OCI-M1 (cell line): ENCODE measurements at places on chromosomes 13 and 19.

DNA sequence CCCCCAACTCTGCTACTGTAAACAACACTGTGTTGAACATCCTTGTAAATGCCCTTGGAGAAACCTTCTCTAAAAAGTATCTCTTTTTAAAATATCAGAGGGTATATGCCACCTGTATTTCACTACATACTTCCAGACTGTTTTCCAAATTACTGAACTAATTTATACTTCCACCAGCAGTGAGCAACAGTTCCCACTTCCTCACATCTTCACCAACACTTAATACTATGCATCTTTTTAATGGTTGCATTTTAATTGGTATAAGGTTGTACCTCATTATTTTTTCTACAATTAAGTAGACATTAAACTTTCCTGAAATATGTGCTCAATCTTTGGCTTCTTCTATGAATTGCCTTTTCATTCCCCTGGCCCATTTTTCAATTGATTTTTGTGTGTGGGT is 21.8 kb downstream of the CLEC4M start:
- no peak for DNase-seq

DNA sequence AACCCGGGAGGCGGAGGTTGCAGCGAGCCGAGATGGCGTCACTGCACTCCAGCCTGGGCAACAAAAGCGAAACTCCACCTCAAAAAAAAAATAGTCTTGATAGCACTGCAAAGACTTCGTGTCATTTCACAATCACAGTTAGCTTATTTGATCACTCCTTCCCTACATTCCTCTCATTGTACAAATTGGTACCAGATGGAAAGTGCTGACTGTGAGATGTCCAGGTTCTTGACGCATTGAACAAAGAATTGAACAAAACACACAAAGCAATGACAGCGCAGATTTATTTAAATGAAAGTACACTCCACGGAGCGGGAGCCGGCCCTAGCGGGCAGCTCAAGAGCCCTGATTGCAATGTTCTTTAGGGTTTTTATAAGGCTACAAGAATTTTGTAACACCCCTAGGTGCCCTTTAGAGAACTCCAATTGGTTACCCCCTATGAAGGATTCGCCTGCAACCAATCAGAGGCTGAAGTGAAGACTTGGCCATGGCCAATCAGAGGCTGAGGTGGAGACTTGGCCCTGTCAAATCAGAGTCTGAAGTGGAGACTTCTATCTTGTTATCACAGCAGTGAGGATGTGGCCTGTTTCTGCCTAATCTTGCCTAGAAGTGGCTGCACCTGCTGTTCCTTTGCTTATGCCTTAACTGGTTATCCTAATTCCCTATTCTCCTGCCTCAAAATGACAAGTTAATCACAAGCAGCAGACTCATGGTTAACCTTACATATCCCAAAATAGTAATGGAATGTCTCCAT is 16.7 kb downstream of the ZNF556 start:
- peak; percentile 13 for DNase-seq

GRCh38 chr19:42125536-42125935 is 6.7 kb downstream of the POU2F2 start:
- DNase-seq = no peak

- no peak for DNase-seq
Measured at GRCh38 chr13:97879646-97880310, 73.7 kb upstream of the IPO5 start.

- DNase-seq = peak; percentile 47
Measured at GRCh38 chr13:111474136-111475002, 153.9 kb downstream of the TEX29 start.

- DNase-seq = no peak
Measured at GRCh38 chr13:21005193-21005592, 56.2 kb downstream of the LATS2 start.

GRCh38 chr19:30799865-30800755 is 427.9 kb downstream of the ZNF536 start:
- DNase-seq = peak; percentile 36

- no peak for DNase-seq
Measured at GRCh38 chr13:48185018-48185417, 48.0 kb upstream of the ITM2B start.

GRCh38 chr13:24270639-24271141 is 38.7 kb upstream of the C1QTNF9 start:
- DNase-seq = peak; percentile 78

GRCh38 chr13:95406176-95406575 is 104.9 kb upstream of the ABCC4 start:
- no peak for DNase-seq

DNA sequence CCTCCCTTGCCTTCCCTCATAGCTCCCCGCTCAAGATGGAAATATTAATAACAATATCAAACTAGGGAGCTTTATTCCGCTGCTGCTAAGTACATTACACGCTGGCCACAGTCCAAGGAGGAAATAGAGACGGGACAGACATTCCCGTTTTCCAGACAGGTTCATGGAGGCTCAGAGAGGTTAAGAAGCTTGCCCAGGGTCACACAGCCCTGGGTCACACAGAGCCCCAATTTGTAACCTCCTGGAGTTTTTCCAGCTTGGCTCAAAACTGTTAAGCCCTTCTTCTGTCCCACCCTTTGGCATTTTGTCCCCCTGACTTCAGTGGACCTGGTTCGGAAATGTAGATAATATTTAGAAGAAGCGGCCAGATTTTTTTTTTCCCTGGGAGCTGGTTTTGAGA is 2.0 kb downstream of the BICRA start:
- DNase-seq = no peak

GRCh38 chr19:55384131-55384919 is at the start of gene TMEM238:
Gene TMEM238 (minus strand): TSS chr19:55384292. CDS start chr19:55384259, 33 bp downstream.
- DNase-seq = peak; percentile 64

- DNase-seq = peak; percentile 69
Measured at GRCh38 chr19:8552810-8553209, 24.4 kb downstream of the MYO1F start.

DNA sequence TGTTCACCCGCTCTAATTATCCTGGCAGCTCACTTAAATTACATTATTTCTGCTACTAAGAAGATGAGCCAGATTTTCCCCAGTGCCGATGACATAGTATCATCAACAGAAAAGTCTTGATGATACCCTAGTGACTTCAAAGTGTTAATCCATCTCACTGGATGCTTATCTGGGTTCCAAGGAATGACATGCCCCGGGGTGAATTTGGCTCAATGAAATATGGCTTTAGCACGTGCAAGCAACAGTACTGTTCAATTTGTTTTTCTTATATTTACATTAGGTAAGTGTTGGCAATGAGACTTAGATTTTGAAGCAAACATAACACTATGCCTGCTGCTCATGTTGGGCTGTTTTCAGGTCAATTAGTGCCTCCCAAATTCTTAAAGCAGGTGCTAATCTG is 548.2 kb upstream of the SLITRK1 start:
- no peak for DNase-seq

GRCh38 chr13:88919970-88920628 is 1248.9 kb downstream of the SLITRK5 start:
- peak; percentile 43 for DNase-seq

- DNase-seq = no peak
Measured at GRCh38 chr13:98917116-98917515, 60.7 kb downstream of the DOCK9 start.

DNA sequence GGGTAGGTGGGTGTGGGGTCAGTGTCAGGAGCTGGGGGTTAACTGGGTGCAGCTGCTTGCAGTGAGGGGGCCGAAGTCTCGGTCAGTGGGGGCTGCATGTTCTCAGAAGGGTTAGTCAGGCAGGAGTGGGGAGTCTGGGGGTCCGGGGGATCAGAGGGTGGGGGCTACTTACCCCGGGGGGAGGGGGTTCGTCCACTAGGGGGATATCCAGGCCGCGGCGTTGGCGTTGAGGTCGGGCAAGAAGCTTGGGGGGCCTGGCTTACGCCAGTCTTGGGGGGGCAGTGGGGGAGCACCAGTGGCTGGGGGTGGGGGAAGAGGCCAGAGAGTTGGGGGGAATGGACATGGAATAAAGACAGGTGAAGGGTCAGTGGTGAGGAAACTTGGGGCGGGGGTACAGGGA is 9.1 kb downstream of the KCNC3 start:
- no peak for DNase-seq

GRCh38 chr19:4717191-4717965 is 6.3 kb downstream of the DPP9 start:
- DNase-seq = no peak

DNA sequence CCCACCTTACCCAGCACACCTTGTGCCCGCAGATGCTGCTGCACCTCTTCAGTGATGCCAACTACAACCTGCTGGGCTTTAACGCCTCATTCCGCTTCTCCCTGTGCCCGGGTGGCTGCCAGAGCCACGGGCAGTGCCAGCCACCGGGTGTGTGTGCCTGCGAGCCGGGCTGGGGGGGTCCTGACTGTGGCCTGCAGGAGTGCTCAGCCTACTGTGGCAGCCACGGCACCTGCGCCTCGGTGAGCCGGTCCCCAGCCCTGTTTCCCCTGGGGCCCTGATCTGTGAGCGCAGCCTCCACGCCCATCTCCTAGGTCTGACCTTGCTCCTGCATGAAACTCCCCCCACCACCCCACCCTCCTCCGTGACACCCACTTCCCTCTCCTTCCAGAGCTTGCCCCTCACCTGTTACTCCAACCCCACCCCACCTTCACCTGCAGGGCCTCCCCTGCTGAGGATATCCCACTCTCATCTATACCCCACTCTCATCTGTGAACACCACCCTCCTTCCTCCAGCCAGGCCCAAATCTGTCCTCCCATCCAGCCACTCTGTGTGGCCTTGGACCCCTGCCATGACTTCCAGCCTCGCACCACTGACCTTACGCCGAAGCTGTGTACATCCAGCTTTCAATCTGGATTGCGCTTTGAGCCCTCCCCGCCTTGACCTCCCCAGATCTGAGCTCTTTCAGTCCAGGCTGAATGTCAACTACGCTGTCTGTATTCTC is 8.7 kb downstream of the MEGF8 start:
- DNase-seq = no peak

DNA sequence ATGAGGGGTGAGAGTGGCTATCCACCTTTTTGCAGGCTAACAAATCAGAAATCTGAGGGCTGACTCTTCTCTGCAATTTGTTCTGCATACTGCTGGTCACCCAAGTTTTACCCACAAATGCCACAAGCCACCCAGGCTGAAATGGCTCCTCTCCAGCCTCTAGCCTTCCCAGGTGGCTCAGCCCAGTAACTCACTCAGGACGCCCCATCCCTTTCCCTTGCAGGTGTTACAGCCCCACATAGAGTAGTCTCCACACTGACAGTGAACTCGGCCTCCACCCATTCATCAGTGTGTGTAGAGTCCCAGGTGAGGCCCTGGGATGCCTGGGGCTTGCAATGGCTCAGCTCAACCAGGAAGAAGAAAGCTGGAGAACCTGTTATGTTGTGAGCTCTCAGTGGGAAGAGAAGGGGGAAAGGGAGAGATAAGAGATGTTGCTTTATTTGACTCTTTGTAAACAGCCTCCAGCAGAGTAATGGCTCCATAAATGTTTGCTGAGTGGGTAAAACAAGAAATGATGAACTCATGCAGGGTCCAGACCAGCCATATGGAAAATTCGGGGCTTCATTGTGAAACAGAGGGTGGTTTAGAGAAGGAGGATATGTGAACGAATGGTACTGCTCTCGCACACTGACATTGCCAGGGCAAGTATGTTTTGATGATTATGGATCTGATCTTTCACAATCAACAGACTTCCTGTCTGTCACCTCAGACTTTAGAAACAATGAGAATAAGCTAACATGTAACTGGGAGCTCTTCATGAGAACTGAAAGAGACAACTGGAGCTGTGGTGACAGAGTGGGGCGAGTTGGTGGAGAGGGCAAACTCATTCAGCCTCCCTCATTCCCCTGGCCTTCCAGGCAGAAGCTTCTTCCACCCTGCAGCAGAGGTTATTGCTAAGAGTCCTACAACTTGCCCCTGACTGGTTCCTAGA is 74.2 kb upstream of the RFC3 start:
- DNase-seq = no peak

GRCh38 chr19:46020819-46021125 is 2.1 kb downstream of the PGLYRP1 start:
- DNase-seq = no peak

DNA sequence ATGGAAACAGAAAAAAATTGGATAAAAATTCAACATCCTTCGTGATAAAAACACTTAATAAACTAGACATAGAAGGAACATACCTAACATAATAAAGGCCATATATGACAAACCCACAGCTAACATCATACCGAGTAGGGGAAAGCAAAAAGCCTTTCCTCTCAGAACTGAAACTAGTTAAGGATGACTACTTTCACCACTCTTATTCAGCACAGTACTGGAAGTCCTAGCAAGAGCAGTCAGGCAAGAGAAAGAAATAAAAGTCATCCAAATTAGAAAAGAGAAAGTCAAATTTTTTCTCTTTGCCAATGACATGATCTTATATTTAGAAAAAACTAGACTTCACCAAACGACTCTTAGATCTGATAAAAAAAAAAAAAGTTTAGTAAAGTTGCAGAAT is 25.8 kb upstream of the SLC7A9 start:
- DNase-seq = no peak

DNA sequence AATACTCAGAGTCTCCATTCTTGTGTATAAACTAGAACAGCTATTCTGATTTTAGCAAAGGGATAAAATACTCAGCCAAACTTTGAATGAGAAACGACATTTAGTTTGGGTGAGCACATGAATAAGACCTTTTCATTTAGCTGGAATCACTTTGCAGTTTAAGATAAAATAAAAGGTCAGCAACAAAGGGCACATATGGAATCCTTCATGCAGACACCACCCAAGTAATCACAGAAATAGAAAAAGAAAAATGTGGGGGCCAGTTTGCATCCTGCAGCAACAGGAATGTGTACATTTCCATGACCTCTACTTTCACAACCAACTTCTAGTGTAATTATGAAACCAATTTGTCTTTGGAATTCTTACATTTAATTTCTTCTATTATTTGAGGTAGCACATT is 1637.4 kb downstream of the PCDH9 start:
- no peak for DNase-seq

- peak; percentile 93 for DNase-seq
Measured at GRCh38 chr19:17281391-17282304, at the start of gene ANKLE1. Gene ANKLE1 (plus strand): TSS chr19:17281901. CDS start chr19:17281921, 20 bp downstream.

DNA sequence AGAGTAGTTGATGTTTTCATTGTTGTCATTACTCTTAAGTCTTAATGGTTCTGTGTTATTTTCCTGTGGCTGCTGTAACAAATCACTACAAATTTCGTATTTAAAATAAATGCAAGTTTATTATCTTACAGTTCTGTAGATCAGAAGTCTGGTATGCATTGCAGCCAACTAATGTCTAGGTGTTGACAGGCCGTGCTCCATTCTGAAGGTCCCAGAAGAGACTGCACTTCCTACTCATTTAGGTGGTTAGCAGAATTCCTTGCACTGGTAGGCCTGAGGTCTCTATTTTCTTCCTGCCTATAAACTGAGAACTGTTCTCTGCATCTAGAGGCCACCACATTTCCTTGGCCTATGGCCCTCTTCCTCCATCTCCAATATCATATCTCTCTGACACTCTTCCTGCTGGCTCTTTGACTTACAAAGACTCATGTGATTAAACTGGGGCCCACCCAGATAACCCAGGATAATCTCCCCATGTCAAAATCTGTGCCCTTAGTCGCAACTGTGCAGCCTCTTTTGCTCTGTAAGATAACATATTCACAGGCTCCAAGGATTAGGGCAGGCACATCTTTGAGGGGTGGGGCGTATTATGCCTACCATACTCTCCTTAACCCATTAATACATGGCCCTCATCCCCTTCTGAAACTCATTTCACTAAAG is 468.4 kb downstream of the FOXO1 start:
- DNase-seq = no peak
